Brain pericyte (primary cell): ENCODE measurements at places on chromosomes 1 and 21.

- no peak for DNase-seq
Measured at GRCh38 chr21:36464590-36464989, 15.3 kb downstream of the CLDN14 start.

- DNase-seq = no peak
Measured at GRCh38 chr21:27817902-27818623, 851.2 kb upstream of the ADAMTS5 start.

DNA sequence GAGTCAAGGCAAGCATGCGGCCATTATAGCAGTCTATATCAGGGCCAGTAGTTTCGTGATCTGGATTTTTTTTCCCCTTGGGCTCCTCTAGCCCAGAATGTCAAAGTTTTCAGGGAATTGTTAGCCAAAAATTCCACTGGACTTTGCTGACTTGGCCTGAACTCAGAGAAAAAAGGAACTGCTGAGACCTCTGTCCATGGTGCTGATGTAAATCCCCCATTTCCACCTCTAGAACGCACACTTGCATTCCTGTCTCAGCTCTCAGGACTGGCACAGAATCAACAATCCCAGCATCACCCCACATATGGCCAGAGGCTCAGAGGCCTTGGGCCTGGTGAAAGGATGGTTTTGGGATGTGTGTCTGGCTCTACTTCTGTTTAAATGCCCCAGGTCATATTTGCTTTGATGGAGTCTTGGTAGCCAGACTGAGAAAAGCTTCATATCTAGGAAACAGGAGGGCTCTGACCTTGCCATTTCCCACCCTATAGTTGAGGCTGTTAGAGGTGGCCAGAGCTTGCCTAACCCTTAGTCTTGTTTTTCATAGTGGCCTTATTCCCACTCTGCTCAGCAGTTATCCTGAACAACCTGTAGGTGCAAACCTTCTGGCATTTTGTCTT lies 16.9 kb upstream of the EFCAB14 start:
- DNase-seq = no peak

DNA sequence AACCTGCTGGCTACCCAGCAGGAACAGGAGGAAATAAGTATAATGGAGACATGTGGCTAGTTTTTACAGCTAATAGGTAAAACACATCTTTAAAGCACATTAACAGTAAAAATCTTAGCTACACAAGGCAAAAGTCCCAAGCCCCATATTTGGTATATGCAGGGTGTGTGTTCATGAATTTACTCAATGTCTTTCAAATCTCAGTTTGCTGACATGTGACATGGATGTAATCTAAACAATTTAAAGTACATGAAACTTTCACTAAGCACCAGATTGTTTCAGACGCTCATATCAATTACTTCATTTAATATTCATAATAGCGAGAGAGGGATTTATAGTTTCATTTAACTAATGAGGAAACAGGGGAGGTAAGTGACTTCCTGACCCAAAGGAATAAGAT lies 3.9 kb downstream of the TACSTD2 start:
- DNase-seq = no peak

- DNase-seq = no peak
Measured at GRCh38 chr1:232974971-232975370, 24.6 kb downstream of the NTPCR start.

DNA sequence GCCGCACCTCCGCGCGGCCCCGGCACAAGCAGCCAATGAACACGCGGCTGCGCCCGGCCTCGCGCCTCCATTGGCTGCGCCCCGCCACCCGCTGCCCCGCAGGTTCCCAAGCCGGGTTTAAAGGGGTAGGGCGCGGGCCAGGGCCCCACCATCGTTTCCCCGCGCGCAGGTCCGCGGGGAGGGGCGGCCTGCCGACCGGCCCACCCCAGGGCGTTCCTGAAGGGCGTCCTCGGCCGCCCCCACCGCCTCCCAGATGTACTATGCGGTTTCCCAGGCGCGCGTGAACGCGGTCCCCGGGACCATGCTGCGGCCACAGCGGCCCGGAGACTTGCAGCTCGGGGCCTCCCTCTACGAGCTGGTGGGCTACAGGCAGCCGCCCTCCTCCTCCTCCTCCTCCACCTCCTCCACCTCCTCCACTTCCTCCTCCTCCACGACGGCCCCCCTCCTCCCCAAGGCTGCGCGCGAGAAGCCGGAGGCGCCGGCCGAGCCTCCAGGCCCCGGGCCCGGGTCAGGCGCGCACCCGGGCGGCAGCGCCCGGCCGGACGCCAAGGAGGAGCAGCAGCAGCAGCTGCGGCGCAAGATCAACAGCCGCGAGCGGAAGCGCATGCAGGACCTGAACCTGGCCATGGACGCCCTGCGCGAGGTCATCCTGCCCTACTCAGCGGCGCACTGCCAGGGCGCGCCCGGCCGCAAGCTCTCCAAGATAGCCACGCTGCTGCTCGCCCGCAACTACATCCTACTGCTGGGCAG lies at the start of gene OLIG1:
Gene OLIG1, plus strand, starts transcription at position 148 of the 750 bp plus-strand sequence. Its CDS starts 106 bp downstream, at position 254.
- DNase-seq = no peak

DNA sequence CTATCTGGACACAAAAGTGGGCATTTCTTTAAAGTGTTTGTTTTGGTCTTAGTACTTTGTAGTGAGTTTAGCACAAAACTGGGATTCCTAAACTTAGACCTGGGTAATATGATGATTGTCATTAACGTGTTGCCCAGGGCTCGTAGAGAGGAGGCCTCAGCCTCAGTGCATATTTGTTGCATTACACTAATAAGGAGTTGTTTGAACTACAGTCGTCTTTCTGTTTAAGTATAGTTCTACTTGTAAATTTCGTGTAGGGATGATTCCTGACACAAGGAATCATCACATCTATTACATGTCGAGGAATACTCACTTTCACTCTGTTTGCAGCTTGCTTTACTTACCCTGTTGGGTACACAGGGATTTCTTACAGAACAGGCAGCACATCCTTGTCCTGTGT lies 85.0 kb downstream of the PRDM2 start:
- DNase-seq = no peak

GRCh38 chr1:101566883-101567538 lies 330.2 kb downstream of the S1PR1 start:
- DNase-seq = no peak

DNA sequence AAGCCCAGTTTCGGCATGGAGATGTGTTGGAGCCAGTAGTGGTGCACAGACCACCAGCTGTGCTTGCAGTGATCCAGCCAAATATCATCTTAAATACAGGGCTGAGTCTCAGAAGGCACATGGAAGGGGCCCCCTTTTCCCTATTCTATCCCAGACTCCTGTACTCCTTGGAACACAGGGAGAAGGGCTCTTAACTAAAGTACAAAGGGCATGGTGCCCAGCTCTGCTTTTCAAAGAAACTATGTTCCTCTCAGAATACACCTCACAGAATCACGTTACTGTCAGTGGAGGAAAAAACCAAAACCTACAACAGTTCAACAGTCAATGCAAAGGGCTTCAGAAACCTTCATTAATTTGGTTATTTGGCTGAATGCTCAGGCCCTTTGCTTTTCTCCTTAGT lies 180.6 kb upstream of the C1orf105 start:
- DNase-seq = no peak

DNA sequence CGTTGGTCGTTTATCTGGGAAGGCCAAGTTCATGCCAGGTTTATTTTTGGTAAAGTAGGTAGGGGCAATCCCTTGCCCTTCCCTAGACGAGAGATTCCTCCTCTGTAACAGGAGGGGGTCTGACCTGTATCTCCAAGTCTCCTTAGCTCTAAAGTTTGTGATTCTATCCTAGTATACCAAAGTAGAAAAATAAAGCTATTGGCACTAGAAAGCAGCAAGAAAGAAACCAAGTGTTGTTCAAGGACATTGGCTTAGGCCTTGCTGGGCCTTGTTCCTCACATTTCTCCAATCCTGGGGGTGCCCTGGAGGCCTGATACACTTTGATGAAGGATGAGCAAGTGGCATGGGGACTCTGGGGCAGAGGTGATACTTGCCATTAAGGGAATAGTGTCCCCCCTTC lies 814 bp downstream of the MTARC2 start:
- no peak for DNase-seq

DNA sequence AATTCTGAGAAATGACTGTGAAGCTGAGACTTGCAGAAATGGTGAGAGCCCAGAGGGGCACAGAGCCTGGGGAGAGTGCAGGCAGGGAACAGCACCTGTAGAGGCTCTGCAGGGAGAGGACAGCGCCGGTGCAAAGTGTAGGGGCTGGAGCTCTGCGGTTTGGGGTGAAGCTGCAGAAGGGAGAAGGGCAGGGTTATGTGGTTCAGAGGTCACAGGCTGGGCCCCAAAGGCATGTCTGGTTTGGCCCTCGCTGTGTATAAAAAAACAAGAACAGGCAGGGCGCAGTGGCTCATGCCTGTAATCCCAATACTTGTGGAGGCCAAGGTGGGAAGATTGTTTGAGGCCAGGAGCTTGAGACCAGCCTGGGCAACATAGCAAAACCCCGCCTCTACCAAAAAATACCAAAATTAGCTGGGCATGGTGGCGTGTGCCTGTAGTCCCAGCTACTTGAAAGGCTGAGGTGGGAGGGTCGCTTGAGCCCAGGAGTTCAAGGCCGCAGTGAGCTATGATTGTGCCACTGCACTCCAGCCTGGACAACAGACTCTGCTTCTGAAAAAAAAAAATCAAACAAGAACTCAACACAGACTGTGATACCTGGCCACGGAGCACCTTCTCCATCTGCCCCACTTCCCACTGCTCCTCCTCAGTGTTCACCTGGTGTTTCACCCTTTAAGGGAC lies 29.1 kb downstream of the SERINC2 start:
- no peak for DNase-seq

GRCh38 chr21:23507501-23507900 lies 2099.8 kb downstream of the MRPL39 start:
- no peak for DNase-seq

GRCh38 chr1:243501002-243501401 lies 245.2 kb downstream of the SDCCAG8 start:
- no peak for DNase-seq

GRCh38 chr1:54543729-54544496 lies 4.1 kb upstream of the ACOT11 start:
- DNase-seq = no peak

- DNase-seq = no peak
Measured at GRCh38 chr1:32798679-32799416, 18.3 kb downstream of the YARS1 start.

DNA sequence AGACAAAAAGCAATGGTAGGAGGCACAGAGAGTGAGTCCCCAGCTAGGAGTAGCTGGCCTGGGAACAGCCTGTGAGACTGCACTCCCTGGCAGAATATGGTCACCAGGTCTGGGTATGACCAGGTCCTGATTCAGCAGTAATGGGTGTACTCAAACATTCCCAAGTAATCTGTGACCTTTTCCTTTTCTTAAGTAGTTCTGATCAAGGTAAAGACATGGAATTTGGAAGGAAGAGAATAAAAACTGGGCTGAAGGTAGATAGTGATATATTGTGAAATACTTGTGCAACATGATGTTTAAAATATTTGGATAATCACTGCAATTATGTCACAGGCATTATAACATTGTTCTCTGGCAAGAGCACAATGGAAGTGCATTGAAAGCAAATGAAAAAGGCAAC lies 147.2 kb upstream of the DPYD start:
- no peak for DNase-seq

DNA sequence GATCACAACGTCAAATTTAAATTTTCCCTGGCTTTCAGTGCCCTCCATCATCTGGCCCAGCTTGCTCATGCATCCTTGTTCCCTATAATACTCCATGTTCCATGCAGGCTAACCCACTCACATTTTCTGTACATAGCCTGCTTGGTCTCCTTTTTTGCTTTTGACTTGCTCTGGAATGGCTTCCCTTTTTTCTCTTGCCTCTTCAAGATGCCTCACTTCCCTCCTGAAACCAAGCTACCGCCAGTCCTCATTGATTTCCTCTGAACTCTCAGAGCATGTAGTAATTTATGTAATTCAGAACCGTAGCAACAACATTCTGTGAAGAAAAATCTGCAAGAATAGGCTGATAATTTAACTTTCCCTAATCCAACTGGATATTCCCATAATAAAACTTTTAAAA lies 10.3 kb downstream of the CAP1 start:
- DNase-seq = no peak

DNA sequence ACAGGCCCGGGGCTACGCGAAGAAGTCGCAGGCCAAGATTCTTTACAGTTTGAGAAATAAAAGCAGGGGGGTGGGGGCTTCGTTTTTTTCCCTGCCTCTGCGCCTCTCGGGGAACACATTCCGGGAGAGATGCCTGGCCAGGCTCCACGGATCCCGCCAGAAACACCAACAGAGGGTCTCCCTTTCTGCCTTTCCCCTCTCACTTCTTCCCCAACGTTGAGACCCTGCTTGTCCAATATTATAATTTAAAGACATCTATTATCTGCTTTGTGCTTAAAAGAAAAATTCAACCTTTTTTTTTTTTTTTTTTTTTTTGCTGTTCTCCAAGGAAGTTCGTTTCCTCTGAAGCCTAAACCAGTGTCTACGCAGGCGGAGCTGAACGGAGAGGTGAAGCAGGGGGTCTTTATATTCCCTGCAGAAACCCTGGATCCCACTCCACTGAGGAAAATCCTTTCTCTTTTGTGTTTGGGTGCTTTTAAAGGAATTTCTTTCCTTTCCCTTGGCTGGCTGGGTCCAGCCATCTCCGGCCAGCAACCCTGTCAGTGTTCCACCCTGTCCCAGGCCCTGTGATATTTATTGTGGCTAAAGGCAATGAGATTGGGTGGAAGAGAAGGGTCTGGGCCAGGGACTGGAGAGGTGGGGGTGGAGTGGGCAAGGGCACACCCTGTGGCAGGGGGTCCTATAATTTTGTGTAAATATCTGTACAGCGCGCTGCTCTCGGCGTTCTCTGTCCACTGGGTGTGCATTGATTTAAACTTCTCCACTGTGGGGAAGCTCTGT lies 2.2 kb downstream of the FOXD2 start:
- DNase-seq = no peak

GRCh38 chr1:41340655-41341364 lies 20.4 kb upstream of the FOXO6 start:
- DNase-seq = no peak

GRCh38 chr1:100539836-100540536 lies 2.0 kb downstream of the GPR88 start:
- DNase-seq = no peak

GRCh38 chr1:53292690-53293089 lies 35.2 kb downstream of the LRP8 start:
- DNase-seq = no peak

GRCh38 chr1:160407839-160408801 lies 7.8 kb downstream of the VANGL2 start:
- no peak for DNase-seq

GRCh38 chr1:202158810-202159533 lies 1.4 kb downstream of the PTPN7 start:
- DNase-seq = no peak

DNA sequence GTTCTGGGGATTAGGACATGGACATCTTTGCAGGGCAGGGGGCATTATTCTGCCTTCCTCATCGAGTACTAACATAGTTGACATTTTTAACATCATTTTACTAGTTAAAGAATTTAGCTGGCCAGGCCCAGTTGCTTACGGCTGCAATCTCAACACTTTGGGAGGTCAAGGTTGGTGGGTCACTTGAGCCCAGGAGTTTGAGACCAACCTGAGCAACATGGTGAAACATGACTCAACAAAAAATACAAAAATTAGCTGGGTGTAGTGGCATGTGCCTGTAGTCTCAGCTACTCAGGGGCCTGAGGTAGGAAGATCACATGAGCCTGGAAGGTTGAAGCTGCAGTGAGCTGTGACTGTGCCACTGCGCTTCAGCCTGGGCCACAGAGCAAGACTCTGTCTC lies 29.8 kb upstream of the THEM4 start:
- DNase-seq = no peak
